Choroid plexus epithelial cell (primary cell): ENCODE measurements at places on chromosomes 7 and 10.

DNA sequence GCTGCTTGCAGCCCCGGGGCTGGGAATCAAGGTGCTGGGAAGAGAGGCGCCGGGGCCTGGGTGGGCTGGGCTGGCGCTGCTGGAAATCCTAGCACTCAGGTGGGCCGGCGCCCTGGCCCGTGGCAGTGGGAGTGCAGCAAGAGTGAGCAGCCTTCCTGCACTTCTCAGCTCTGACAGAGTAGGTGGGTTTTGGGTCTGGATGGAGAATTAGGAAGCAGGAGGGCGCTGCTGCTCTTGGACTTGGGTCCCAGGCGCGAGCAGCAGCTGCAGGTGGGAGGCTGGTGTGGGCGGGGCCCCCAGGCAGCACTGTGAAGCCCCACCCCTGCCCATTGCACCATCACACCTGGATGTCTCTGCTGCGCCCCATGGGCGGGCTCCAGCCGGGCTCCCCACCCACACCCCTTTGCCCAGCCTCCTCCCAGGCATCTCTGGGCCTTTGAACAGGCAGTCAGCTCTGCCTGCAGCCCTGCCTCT is 6.0 kb downstream of the BRI3 start:
- DNase-seq: no peak

GRCh38 chr7:120718361-120718760 is 139.6 kb downstream of the TSPAN12 start:
- no peak for DNase-seq

DNA sequence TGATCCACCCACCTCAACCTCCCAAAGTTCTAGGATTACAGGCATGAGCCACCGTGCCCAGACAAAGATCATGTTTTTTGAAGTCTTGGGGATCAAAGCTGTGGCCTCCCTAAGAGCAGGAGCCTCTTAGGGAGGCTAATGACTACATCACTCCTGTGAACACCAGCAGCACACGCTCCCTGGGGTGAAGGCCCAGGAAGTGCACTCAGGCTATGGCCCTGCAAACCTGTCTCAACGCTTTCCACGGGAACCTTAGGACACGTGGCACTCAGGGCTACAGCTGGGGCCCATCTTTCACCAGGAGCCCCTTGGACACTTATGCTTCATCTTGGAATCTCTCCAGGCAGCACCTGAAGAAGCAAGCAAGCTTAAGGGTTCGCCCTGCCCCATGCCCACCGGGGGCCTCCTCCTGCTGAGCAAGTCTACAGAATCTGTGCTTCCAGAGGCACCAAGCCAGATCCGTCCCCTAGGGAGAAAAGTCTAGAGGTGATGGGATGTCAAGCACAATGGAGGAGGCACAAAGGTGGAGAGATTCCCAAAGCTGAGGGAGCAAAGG is 18.4 kb downstream of the VSTM4 start:
- DNase-seq: no peak

- DNase-seq: peak; percentile 60
These were observed 228.7 kb downstream of the FRMD4A start for GRCh38 chr10:14102056-14102455.

GRCh38 chr7:108079648-108080591 is 50.2 kb downstream of the LAMB4 start:
- DNase-seq: peak; percentile 93

DNA sequence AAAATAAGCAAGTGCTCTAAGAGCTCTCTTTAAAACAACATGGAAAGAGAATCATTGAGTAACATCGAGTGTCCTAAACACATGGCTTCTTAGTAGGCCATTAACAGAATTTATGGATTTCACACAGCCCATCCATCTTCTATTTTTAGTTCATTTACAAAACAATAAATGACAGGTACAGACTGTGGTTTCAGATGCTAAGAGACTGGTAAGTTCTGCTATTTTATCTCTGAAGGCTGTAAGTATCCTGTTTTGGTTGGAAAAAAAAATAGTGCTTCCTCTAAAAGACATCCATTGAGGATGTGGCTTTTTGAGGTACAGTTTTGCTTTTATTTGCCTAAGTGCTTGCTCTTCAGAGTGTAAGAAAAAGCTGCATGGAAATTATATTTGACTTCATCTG is 27.4 kb upstream of the GNAI1 start:
- no peak for DNase-seq

GRCh38 chr10:86392723-86393094 is 26.1 kb upstream of the GRID1 start:
- DNase-seq: no peak

GRCh38 chr10:844552-844951 is 87.0 kb downstream of the LARP4B start:
- peak; percentile 57 for DNase-seq

DNA sequence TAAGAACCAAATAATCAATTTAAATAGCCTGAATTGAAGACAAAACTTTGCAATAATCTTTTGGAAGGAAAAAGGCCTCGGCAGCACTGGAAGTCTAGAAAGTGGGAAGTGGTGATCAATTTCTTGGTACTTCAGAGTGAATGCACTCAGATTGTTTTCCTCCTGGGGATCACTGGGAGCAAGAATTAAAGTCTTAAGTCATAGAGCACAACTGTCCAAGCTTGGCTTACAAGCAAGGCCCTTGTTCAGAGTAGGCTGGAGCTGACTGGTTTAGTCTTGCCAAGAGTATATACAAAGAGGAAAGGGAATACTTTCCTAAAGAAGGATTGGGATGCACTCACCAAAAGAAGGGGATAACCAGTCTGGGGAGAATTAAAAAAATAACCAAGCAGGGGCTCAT is 637.1 kb downstream of the CCSER2 start:
- DNase-seq: no peak

DNA sequence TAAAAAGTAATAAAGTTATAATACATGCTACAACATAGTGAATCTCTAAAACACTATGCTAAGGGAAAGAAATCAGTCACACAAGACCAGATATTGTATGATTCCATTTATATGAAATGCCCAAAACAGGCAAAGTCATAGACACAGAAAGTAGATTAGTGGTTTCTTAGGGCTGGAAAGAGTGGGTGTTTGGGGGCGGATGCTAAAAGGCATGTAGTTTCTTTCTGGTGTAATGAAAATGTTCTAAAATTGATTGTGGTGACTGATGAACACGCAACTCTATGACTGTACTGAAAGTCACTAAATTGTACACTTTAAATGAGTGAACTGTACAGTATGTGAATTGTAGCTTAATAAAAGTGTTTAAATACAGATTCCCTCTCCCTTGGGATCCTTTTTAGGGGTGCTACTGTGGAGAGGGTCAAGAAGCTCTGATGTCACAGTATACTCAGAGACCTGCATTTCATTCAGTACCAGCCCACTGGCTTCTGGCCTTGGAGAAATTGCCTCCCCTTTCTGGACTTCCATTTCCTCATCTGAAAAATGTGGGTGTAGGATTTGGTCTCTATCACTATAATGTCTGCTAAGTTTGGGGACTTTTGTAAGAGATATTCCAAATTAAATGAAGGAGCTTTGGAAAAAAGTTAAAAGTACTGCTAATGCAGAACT is 46.4 kb downstream of the AOAH start:
- DNase-seq: no peak

DNA sequence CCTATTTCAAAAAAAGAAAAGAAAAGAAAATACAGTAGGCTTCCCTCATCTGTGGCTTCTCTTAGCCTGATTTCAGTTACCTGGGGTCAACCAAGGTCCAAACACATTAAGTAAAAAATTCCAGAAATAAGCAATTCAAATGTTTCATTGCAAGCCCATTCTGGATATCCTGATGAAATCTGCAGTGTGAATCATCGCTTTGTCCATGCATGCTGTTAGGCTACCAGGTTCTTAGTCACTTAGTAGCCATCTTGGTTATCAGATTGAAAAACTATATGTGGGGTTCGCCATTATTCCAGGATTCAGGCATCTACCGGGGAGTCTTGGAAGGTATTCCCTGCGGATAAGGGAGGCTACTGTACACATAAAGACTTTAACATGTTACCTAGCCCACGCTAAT is 991 bp upstream of the FAM204A start:
- DNase-seq: peak; percentile 28

GRCh38 chr7:129690701-129691100 is 79.2 kb downstream of the NRF1 start:
- DNase-seq: no peak

- DNase-seq: no peak
These were observed 88.2 kb downstream of the CD36 start for GRCh38 chr7:80726666-80727065.

GRCh38 chr7:34835901-34836600 is 178.0 kb downstream of the NPSR1 start:
- peak; percentile 13 for DNase-seq

DNA sequence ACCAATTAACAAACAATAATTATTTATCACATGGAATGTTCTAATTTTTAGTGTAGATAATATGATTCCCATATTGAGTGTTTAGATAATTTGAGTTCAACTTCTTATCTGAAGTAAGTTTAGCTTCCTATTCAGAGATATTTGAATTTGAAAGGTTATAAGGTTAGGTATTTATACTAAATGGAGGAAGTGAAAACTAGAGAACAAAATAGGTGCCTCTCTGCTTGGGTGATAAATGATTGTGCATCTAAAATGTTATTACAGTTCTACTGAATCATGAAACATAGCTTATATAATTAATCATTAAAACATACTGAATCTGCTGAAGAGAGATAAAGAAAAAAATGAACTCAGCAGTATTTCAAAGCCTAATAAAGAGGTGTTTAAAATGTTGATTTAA is 1174.3 kb downstream of the XPNPEP1 start:
- DNase-seq: no peak

GRCh38 chr10:35720366-35720765 is 78.3 kb upstream of the FZD8 start:
- DNase-seq: no peak

GRCh38 chr10:130037169-130037661 is 73.1 kb upstream of the EBF3 start:
- no peak for DNase-seq

GRCh38 chr10:106107706-106108105 is 1056.8 kb downstream of the SORCS1 start:
- peak; percentile 62 for DNase-seq

DNA sequence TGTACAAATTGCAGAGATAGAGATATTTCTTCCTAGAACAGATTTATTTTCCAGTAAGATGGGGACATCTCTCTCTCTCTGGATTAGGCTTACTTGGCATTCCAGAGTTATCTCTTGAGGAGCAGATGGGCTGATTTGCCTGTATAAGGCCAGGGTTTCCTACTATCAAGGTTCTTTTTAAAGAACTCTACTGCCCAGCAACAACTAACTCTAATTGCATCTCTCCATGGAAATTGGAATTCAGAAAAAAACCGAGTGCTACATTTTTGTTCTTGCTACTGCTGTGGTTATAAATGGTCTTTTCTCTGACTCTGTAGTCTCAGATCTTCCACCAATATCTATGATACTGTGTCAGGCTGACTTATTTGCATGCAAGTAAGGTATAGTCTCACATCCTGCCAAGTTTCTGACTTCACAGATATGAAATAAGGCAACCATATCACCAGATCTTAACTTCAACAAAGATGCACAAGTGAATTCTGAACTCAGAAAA is 161.1 kb downstream of the CRPPA start:
- no peak for DNase-seq

GRCh38 chr7:26397796-26398426 is 106.2 kb downstream of the SNX10 start:
- DNase-seq: no peak

DNA sequence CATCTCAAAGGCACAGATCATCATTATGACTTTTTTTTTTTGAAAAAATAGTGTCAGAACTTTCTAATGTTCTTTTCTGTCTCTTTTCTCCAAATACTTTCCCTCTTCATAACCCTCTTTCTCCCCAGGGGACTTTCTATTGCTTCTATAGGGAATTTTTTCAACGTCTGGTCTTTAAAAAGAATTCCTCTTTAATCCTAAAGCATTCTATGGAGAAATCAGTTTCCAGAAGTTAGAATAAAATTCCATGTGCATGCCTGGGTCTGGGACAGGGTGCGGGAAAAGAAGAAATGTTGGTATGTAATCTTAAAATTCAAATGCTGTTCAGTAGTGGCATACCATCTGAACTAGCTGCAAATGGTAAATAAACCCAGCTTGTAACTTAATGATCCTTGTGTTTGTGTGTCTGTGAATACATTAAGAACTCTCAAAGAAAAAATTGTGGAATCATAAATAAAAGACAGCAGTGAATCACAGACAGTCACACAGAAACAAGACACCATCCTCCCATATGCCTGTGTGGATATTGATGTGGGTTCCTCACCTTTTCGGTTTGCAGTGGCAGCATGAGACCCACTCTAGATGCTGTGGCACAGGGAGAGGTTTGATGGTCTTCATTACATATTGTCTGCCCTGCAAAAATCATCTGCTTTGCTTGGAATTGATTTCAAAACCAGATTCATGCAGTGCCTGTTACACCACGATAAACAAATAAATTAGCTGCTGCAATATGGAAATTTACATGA is 374.7 kb upstream of the NRP1 start:
- no peak for DNase-seq

DNA sequence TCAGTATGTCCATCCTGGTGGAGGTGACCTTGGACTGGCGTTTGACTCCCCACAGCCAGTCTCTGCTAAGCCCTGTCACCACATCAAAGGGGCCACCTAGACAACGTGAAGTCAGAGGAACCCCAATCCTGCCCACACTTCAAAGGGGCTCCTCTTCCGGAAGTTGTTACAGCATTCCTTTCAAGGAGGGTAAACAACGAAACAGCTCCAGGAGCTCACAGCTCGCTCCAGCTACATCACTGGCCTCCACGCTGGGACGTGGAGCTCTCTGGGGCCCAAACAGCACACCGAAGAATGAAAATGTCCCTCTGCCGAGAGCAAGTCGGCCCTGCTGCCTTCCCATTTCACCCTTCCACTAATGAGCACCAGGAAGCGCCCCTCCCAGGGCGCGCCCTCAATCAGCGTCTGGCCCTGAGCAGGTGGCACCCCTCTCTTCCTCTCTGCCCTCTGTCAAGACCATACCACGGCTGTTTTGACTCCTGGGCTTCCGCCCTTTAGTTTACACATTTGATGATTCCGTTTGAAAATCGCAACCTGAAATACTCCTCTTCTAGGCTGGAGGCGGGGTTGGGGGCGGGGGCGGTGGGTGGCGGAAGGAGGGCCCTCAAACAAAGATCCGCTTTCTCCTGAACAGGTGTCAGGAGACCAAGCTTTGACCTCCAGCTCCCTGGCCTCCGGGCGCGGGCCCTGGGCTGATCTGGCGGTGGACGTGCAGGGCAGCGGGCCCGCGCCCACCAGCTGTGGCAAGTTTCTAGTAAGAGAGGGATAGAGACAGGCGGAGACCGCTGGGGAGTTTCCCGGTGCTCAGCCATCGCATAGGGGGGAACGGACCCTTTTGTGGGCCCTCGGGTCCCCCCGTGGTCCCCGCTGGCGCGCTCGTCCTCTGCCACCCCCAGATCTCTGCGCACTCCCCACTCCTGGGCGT is 53.1 kb upstream of the KDM7A start:
- no peak for DNase-seq

GRCh38 chr7:2041496-2042367 is 191.0 kb downstream of the MAD1L1 start:
- DNase-seq: no peak

GRCh38 chr10:103333934-103334520 is 16.9 kb downstream of the PCGF6 start:
- DNase-seq: peak; percentile 44
